ENCODE measurements at places on chromosomes 7 and 10.
A peak's percentile ranks its signal among the peaks of the same experiment; 100 is the strongest.

- no peak for DNase-seq
Measured at GRCh38 chr7:81439591-81439990, 330.3 kb downstream of the HGF start.

DNA sequence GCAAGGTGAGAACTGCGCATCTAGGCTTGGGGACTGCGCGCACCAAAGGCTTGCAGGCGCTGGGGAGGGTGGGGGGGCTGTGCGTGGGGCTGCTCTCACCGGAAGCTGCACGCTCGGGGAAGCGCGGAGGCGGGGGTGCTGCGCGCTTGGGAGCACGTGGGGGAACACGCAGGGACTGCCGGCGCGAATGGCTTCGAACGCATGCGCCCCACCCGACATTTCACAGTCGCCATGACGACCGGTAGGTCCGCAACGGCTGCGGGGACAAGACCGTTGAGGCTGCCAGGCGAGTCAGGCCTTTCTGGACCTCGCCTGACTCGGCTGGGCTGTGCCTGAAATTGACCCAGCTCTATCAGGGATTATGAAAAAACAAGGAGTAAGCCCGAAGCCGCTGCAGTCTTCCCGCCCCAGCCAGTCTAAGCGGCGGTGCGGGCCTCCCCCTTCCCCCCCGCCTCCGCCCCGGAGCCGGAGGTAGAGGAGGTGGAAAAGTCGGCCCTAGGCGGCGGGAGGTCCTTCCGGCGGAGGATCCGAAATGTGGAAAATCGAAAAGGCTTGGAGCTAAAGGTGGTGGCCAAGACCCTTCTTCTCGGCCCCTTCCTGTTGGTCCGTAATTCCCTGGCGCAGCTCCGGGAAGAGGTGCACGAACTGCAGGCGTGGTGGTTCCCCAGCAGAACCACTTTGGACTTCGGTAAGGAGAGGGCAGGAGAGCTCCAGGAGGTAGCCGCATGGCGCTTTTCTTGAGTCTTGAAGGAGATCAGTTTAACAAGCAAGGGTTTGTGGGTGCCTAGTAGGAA is 34.9 kb upstream of the STEAP1 start:
- DNase-seq = peak; percentile 69

DNA sequence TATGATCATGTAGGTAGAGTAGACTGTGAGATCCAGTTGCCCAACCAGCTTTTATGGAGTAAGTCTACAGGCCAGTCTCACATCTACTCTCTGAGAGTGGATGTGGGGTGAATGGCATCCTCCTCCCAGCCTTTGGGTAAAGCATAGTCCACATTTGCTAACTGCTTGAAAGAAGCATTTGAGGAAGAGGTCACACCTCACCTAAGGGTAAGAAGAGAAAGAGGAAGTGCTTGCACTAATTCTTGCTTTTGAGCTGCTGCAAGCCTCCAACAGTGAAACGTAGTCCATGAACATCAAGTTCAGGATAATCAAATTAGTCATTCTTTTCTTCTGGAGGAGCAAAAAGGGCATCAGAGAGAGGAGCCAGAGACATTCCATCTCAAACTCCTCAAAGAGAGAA is 93.9 kb upstream of the AGR3 start:
- no peak for DNase-seq

GRCh38 chr10:69201045-69201444 is 19.1 kb upstream of the HKDC1 start:
- DNase-seq = no peak

- DNase-seq = peak; percentile 75
Measured at GRCh38 chr10:110006358-110007160, 1.2 kb upstream of the ADD3 start.

DNA sequence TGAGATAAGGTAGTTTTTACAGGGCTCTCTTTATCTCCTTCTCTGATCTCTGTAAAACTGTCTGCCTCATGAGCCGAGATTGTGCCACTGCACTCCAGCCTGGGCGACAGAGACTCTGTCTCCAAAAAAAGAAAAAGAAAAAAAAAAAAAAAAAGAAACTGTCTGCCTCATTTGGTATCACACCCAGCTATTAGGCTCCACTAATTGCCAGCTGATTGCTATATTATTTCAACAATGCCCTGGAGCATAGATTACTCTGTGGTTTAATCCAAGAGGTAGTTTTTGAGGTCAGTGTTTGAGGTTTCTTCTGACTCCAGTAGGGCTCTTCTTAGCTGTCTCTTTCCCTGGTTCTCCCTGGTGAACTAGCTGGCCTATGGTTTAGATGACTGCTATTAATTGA is 268.1 kb upstream of the PLPP4 start:
- no peak for DNase-seq

DNA sequence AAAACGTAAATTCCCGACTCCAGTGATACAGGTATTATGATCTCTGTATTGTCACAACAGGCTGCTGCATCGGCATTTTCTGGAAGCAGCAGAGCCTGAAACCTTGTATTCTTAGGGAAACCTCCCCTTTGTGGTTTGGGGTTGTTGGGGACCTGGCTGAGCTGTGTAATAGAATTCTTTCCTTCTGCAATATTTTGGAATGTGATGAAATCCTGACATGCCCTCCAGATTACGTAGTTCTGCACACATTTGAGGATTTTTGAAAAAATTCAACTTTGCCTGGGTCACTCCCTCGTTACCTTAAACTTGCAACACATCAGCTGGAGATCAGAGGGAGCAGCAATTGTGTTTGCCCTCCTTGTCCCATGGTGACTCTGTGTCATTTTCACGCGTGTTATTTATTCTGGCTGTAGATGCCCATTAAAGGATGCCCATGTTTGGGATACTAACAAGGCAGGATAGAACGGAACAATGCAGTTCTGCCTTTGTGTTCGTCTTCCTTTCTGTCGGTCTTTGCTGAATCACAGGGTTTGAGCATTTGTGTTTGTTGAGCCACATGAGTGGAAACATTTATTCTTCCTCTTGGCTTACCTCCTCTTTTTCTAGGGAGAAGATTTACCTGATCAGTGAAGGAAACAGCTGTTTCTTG is 181.7 kb downstream of the TCF7L2 start:
- no peak for DNase-seq

- DNase-seq = no peak
Measured at GRCh38 chr10:20093600-20093999, 277.4 kb downstream of the PLXDC2 start.

DNA sequence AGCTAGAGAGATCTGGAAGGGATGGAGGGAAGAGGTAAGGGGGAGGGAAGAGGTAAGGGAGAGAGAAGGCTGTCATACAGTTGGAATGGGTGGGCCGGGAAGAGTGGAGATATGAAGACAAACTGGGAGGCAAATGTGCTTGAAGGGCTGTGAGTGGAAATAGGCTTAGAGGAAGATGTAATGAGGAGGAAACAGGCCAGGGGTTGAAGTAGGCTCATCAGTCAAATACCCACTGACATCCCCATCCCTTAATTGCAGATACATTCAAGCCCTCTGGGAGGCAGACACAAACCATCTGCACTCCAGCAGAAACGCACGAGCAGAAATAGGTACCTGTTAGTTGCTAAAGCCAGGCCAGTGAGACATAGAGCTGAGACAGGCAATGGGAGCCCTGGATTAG is 2.1 kb downstream of the SYNPO2L start:
- no peak for DNase-seq

- DNase-seq = peak; percentile 33
Measured at GRCh38 chr10:71231206-71231605, 18.8 kb downstream of the UNC5B start.

- DNase-seq = no peak
Measured at GRCh38 chr7:28509251-28510025, 97.1 kb downstream of the CREB5 start.

DNA sequence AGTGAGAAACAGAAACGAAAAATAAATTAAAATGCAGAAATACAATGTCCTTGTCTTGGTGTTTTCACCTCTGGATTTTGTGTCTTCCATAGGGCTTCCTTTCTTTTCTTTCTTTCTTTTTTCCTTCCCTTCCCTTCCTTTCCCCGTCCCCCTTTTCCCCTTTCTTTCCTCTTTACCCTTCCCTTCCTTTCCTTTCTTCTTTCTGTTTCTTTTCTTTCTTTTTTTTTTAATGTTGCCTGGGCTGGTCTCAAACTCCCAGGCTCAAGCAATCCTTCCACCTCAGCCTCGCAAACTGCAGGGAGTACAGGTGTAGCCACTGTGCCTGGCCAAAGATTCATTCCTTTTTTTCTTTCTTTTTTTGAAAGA is 8.8 kb downstream of the ZNF853 start:
- no peak for DNase-seq

DNA sequence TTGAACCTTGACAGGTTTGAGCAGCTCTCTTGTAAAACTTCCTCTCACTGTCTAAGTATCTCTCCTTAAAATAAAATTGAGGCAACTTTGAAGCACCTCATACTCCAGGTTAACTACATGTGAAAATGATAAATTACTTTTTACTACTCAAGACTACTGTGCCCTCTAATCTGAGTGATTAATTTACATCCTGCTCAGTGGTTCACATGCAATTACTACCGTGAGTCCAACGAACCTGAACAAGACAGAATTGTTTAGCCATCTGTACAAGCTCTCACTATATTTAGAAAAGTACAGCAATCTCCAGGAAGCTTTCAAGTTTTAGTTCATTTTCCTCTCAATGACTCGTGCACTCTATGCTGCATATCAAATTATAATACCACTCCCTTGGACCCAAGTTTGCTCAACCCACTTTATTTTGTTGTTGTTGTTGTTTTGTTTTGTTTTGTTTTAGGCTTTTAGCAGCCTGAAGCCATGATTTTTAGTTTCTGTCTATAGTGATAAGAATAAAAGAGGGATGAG is 21.2 kb downstream of the PDE1C start:
- no peak for DNase-seq

DNA sequence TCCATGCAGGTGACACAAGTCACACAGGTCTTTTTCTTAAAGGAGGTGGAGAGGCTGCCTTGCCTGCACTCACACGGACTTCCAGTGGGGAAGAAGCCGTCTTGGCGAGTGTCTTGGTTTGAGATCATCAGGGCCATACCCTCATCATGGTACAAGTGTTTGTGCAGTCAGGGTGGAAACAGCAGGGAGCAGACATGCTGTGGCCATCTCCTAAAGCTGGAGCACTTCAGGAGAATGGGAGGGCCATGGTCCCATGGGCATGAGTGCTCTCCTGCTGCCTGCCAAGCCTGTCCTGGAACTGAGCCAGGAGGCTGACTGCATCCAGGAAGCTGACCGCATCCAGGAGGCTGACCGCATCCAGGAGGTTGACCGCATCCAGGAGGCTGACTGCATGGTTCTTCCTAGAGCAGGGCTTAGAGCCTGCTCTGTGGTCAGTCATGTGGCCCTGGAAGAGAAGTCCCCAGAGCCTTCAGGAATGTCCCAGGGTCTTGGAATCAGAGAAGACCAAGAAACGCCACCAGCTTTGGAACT is 98.4 kb downstream of the ADARB2 start:
- no peak for DNase-seq

GRCh38 chr10:86958901-86959736 is 720 bp downstream of the SNCG start:
- peak; percentile 68 for DNase-seq

- DNase-seq = no peak
Measured at GRCh38 chr10:42977032-42977416, 99.8 kb upstream of the RET start.

- no peak for DNase-seq
Measured at GRCh38 chr10:86506062-86506461, 15.5 kb downstream of the WAPL start.

GRCh38 chr10:129322933-129323820 is 143.9 kb upstream of the MGMT start:
- no peak for DNase-seq

DNA sequence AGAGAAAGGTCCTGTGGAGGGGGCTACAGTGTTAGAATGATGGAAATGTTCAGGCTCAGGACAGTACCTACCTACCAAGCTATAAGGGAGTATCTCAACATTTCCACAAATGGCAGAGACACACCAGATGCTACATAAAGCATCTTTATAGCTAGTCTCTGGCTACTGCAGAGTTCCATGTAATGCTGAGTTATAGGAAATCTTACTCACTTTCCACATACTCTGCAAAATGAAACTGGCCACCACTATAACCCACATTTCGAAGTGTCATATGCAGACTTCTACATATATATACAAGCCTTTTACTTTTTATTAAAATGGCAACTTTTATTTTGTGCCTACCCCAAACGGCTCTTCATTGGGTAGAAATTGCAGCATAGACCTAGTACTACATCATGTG is 85.5 kb downstream of the FAS start:
- DNase-seq = no peak

GRCh38 chr10:125482637-125483036 is 200.3 kb downstream of the TEX36 start:
- no peak for DNase-seq

GRCh38 chr7:27631391-27631790 is 31.3 kb downstream of the HIBADH start:
- no peak for DNase-seq
